ENCODE measurements at places on chromosomes 12 and 14.

GRCh38 chr12:10771132-10771733 lies 31.2 kb downstream of the TAS2R7 start:
- DNase-seq, result peak; percentile 20

DNA sequence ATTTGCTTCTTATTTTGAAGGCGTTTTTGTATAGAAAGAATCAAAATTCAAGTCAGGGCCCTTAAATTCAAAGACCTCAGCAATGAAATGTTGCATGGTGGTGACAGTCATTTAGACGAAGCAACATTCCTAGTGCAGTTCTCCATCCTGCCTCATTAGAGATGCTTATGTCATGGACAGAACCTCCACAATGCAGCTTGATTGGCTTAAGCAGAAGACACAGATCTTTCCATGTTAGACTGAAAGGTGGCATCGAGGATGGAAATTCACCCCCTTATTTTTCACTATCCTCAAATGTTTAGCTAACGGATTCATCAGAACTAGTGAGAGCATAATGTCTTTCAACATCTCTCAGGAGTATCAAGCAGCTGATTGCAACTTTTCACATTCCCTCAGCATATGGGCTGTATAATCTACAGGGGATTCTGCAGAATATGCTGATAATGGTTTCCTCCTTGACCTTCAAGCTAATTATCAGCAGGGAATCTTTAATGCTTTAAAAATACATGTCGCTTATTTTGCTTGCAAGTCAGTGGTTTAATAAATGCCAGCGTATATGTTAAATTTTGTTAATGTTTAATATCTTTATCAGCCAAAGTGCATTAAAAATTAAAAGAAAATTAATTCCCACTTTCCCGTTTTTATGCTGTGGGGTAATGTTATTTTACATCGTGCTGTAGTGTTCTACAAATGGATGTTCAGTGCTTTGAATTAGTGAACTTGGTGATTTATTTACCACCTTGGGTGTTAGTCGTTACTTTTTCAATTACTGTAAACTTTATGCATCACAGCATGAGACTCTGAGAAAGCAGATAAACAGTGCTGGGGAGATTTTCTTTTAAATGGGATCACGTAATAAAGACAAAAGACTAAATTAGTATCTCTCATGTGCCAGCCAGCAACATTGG lies 12.8 kb upstream of the NRDE2 start:
- no peak for DNase-seq

DNA sequence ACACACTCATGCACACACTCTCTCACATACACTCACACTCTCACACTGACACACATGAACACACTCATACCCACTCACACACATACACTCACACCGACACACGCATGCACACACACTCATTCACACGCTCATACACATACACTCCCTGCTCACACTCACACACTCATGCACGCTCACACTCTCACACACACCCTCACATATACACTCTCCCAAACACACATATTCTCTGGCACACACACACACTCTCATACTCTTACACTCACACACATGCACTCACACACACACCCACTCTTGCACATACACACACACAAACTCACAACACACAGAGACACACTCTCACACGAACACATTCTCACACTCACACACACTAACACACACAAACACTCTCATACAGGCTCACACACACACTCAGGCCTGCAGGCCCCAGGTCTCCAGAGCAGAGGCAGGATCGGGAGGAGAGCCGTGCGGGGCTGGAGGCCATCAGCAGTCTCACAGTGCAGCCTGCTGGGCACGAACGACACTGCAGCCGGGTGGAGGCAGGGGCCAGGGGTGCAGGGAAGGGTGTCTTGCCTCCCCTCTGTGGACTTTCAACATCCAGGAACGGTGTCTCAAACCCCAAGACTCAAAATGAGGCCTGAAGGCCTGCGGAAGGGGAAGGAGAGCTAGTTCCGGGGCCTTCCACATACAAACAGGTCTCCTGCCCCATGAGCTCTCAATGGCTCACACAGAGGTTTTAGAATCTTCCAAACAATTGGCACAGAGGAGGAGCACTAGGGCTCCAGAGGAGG lies 148.7 kb downstream of the ANO2 start:
- no peak for DNase-seq

- DNase-seq, result no peak
Observed at GRCh38 chr14:72154645-72155378, 222.6 kb downstream of the RGS6 start.

GRCh38 chr14:74620497-74620921 lies 8.5 kb upstream of the LTBP2 start:
- peak; percentile 73 for DNase-seq

DNA sequence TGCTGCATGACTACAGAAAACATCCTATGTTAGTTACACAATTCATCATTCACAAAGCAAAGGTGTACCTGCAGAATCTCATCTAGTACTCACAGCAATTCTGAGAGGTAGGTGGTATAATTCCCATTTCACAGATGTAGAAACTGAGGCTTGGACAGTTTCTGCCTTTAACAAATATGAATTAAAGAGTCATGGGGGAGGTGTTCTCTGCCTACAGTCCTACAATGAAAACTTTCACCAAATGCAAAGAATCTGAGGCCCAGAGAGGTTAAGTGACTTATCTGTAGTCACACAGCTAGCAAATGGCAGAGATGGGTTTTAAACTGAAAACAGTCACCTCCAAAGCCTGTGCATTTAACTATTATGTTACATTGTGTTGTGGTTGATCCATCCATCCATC lies 171.6 kb upstream of the WSCD2 start:
- no peak for DNase-seq

DNA sequence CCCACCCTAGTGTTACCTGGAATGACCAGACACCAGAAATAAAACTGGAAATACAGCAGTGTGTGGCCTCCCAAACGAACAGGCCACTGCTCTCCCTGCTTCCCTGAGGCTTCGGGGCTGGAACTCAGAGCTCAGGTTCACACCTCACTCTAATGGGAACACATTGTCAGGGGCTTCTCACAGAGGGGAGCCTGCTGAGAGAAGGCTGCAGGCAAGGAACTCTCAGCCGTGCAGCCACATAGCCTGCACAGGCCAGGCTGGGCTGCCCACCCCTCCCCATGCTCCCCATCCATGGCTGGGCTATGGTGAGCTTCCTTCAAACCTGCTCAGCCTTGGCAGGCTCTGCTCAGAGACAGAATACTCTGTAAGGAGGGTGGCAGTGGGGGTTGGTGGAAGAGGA lies 302.5 kb downstream of the EMP1 start:
- DNase-seq, result no peak
